NCI-H446 treated with DMSO at 0.1 percent for 48 hours (cell line): ENCODE measurements at places on chromosomes 3 and 15.

DNA sequence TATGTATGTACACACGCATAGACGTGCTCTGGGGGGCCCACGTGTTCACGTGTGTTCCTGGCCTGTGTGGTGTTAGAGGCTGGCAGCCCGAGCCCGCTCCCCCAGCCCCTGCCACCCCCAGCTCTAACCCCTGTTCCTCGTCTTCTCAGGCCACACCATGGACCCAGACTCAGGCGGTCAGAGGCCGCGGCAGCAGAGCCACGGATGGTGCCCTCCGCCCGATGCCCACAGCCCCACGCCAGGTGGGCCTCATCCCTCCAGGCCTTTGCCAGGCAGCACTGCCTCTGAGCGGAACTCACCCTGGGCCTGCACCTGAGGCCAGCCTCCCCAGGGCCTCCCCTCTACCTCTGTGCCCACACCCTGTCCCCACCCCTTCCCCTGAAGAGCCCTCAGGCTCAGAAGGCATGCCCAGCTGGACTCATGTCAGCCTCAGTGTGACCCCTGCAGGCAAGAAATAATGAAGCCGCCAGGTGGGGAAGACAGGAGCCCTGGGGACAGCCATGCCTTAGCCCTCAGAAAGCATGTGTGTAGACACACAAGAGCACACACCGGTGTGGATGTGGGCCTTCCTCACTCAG is 16.4 kb upstream of the GNAT1 start:
- DNase-seq, result no peak

GRCh38 chr15:61558172-61559136 is 329.4 kb upstream of the RORA start:
- no peak for DNase-seq

- no peak for DNase-seq
These were observed 112.3 kb downstream of the PTPRG start for GRCh38 chr3:61673651-61674050.

GRCh38 chr15:46131876-46132275 is 497.0 kb downstream of the SQOR start:
- DNase-seq, result no peak

GRCh38 chr3:133742351-133743091 is 3.7 kb upstream of the TF start:
- DNase-seq, result no peak

DNA sequence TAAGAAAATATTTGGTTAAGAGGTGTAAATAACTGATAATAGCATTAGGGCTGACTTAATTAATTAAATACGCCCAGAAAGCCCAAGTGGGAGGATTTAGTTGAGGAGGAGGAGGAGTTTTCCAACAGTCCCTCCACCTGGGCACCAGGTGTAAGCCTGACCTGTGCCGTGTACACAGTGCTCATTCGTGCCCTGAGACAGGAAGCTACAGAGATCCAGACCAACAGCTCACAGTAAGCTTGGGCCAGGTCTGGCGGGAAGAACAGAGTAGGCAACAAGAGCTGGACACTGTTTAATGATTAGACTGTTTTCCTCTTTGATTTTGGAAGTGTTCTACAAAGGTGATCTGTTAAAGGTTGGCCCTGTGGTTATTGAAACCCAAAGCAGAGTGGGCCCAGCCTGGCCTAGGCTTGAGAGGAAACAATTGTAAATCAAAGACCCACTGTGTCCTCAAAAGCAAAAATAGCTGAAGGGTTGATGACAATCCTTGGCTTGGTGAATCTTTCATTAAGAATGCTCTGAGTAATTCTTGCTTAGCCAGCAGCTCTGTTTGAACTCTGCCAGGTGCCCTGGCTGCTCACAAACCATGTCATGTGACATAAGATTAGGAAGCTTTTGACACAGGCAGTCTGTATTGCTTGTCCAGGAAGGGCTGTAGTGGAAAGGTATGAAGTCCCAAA is 13.8 kb downstream of the SQOR start:
- DNase-seq, result no peak

GRCh38 chr3:62873761-62874710 is 1.2 kb downstream of the CADPS start:
- DNase-seq, result peak; percentile 17

DNA sequence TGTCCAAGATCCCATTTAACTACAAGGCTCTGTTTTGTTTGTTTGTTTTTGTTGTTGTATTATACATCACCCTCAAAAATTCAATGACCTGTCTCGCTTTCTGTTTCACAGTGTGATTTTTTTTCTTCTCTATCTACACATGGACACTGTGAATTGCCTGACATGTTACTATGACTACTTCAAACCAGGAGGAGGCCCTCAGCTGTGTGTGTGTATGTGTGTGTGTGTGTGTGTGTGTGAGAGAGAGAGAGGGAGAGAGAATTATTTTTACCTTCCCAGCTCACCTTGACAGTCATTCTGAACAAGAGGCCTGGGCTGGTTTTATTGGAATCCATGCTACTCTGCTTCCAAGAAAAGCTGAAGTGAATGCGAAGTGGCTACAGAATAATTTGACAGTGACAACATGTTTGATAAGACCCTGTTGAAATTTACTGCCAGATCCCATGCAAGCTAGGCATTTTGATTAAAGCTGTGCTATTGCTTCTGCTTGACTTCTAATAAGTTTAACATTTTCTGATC is 841.4 kb downstream of the NSUN3 start:
- DNase-seq, result no peak

GRCh38 chr15:45855210-45855906 is 220.5 kb downstream of the SQOR start:
- DNase-seq, result no peak

DNA sequence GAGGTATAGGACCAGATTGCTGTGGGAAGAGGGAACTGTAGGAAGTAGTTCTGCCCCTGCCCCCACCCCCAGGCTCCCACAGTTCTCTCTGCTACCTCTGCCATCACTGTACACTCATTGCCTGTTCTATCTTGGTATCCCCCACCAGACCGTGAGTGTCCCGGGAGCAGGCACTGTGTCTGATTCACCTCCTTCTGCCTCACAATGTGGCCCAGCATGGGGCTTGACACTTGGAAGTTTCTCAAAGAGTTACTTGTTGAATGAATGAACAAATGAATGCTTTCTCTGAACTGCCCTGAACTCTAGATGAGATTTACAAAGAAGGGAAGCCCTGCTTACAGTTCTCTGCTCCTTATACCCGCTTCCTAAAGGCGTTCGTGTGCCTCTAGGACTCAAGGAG is 27.1 kb upstream of the PIK3CB start:
- DNase-seq, result peak; percentile 5

DNA sequence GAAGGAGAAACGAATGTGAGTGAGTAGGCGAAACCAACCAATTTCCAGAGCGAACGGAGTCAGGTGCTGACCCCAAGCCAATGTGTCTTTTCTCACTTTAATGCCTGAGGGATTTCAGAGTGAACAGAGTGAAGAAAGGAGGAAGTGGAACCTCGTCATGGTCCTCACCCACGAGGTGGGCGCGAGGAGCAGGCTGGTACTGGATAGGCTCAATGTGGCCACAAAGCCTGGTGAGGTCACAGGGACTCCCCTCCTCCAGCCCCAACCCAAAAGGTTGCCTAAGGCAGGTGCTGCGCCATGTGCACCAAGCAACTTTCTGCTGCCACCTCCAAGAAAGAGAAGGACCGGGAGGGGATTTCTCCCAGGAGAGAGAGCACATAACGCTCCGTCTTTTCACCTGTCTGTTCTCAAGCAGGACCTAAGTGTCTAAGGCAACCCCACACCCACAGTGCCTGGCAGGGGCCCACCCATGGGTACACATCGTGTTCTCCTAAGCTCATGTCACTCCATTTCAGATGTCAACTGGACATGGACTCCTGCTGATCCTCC is 3.8 kb downstream of the NRROS start:
- no peak for DNase-seq

GRCh38 chr3:111737706-111738086 is 121.4 kb upstream of the PHLDB2 start:
- DNase-seq, result no peak

- no peak for DNase-seq
These were observed 212.4 kb downstream of the CNTN4 start for GRCh38 chr3:2311022-2311421.

- no peak for DNase-seq
These were observed 831.7 kb downstream of the CADM2 start for GRCh38 chr3:85790445-85791030.

- peak; percentile 20 for DNase-seq
These were observed 214.5 kb downstream of the MTHFS start for GRCh38 chr15:79682285-79682684.

DNA sequence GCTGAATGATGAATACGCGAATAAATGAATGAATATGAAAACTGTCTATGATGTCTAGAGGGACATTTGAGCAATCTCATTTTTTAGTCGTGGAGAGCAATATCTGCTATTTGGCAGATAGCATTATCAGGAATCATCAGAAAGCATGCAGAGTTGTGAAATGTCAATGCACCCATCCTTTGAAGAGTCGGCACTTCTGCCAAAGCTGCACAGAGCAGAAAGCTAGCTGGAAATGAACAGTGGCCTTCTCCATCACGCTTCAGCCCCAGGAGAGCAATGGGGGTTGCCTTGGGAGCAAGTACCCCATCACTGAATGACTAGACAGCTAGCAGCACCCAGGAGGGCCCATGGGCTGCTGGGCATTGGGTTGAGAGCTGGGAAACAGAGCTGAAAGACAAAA is 69.1 kb upstream of the PROK2 start:
- no peak for DNase-seq

- no peak for DNase-seq
These were observed 50.0 kb upstream of the RPL35A start for GRCh38 chr3:197899833-197900478.

- DNase-seq, result no peak
These were observed 8.3 kb downstream of the MUC4 start for GRCh38 chr3:195803289-195803908.

- no peak for DNase-seq
These were observed 11.2 kb upstream of the CPB1 start for GRCh38 chr3:148816427-148816826.

DNA sequence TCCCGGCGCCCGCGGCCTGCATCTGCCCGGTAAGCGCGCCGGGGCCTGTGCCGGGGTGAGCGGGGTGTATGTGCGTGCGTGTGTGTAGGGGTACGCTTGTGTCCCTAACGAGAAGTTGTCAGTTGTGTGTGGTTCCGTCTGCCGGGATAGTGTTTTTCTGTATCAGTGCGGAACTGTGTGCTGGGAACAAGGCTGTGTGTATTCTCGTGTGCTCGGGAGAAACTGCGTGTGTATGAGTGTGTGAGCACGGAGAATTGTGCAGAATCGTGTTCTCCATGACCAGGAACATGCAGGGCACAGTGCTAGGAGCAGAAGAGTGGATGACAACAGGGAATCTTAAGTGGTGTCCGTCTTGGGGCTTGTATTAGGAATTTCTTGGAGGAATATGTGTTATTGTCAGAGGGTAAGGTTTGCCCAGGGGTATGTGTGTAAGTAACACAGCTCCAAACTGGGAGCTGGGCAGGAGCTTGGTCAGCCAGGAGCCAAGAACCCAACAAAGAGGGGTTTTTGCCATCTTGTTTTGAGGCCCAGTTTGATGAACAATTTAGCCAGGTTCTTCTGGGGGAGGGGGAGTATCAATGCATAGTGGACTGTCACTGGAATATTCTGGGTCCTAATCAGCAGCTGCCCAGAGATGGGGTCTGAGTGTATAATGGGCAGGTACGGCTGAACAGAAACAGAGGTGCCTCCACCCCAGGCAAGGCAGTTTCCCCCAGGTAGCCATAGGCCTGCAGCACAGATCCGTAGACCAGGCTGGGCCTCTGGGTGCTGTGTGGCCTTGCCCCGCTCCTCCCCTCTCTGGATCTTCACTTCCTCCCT is 2.1 kb downstream of the ISL2 start:
- DNase-seq, result no peak

DNA sequence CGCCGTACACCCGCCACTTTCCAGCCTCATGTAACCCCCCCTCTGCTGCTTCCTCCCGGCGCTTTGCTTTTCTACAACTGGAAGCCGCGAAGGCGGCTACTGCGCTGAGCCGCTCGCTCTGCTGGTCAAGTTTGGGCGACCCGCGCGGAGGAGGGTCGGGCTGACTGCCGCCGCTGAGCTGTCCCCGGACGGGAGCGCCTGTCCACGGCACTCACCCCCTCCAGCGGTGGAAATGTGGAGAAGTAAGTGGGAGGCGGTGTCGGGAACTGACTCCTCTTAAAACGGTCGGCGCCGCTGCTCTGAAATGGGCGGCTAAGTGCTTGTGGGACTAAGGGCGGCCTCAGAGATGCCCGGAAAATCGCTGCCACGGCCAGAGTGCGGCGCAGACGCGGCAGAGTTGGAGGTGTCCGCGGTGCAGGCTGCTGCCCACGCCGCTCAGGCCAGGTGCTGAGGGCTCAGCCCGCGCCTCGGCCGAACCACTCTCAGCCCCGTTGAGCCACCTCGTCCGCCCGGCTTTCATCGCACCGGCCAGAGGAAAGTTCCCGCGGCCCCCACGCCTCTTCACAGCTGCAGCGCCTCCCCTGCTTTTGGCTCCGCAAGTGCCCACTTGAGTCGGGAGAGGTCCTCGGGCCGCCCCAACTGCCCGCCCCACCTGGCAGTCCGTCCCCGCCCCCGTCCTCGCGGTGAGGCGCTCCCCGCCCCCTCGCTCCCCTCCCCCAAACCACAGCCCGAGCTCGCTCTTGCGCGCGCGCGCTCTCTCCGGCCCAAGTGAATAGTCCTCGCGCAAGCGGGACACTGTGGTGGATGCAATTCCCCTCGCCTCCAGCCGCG is at the start of gene EPHA6:
Gene EPHA6, plus strand, starts transcription at position 775 of the 831 bp plus-strand sequence.
- peak; percentile 72 for DNase-seq

DNA sequence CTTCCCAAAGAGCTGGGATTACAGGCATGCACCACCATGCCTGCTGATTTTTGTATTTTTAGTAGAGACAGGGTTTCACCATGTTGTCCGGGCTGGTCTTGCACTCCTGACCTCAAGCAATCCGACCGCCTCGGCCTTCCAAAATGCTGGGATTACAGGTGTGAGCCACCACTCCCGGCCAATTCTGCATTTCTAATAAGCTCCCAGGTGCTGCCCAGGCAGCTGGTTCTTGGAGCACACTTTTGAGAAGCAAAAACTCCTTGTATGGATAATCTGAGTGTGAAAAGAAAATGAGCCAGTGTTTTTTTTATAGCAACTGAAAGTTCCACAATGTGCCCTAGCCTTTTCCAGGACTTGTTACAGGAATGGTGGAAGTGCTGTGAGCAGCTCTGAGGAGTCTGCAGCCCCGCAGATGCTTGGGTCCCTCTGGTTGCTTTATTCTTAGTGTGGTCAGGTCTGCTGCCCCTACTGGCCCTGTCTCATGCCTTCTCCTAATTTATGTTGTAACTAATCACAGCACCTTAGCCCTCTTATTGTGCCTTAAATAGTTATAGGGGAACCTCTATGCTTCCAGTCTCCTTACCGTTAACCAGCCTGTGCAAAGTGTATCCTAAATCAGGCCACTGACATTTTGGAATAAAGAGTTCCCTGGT is 13.5 kb upstream of the KCNAB1 start:
- DNase-seq, result no peak
